ENCODE measurements at places on chromosomes 5 and 9.

GRCh38 chr9:127822108-127822507 is 19.4 kb downstream of the FPGS start:
- DNase-seq, result no peak

- DNase-seq, result no peak
Measured at GRCh38 chr5:126846744-126847455, 70.0 kb downstream of the LMNB1 start.

DNA sequence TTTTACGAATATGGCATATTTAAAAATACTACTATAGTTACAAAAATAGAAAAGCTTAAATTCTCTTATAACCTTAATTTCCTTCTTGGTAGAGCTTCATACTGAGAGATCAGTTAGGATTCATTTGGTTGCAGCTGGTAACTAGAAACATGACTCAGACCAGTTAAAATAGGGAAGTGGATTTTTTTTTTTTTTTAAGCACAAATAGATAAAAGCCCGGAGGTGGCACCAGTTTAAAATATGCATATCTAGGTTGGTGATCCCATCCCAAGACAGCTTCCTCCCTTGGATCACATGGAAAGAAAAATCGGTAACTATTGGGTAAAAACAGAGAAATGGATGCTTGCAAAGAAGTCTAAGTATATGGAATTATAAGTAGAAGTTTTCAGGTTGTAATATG is 1634.3 kb downstream of the MAT2B start:
- no peak for DNase-seq

DNA sequence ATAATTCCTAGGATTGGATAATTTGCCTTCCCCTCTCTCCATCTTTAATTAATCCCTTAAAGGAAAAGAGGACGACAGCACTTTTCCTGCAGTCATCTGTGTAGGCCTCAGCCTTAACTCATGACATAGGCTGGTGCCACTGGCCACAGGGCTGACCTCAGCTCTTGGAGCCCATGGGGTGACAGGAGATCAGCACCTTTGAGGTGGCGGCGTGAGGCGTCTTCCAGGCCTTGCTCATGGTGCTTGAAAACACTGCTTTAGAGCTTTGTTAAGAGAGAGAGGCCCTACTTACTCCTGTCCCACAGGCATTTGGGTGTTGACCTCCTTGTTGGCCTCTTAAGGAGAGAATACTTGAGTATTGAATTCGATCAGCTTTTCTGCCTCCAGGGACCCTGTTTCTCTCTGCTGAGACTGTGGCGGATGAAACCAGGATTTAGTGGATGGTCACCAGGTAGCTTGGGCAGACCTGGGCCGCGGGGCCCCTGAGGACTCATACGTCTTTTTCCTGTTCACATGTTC is 23.4 kb downstream of the TENT4A start:
- no peak for DNase-seq

DNA sequence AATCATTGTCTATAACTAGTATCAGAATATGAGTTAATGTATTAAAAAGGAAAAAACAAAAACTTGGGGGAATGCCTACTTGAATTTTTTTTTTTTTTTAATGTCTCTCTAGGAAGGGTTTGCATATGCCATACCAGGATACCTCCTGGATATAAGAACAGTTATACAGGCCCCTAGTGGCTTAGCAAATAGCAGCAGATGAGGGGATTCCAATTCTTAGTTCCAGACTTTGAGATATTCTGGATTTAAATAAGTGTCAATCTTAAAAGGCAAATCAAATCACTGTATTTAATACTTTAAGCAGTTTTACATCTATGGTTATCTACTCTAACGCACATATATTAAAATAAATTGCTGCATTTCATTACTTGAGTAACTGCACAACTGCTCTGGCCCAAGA is 1055.5 kb upstream of the DMAC1 start:
- DNase-seq, result no peak

GRCh38 chr5:159780246-159780645 is 136.0 kb upstream of the ADRA1B start:
- no peak for DNase-seq

- DNase-seq, result no peak
Measured at GRCh38 chr9:113313261-113313660, 10.1 kb upstream of the RNF183 start.

GRCh38 chr9:84620338-84620737 is 49.2 kb upstream of the NTRK2 start:
- no peak for DNase-seq

GRCh38 chr9:134049236-134049635 is 18.6 kb downstream of the BRD3 start:
- no peak for DNase-seq

DNA sequence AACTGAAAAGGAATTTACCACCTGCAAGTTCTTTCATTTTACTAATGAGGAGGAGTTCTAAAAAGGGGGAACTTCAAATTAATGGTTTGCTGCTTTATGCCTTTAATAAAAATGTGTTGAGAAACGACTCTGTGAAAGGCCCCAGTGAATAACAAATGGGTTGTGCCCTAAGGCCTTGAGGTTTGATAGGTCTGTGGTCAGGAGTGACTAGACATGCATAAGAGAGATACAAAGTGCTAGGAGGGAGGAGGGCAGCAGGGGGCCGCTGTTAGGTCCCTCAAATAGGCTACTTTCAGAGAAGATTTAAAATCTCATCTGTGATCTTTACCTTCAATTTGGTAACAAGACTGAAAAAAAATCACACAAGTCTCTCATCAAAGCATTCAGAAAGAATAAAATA is 58.3 kb downstream of the FAM81B start:
- DNase-seq, result no peak

DNA sequence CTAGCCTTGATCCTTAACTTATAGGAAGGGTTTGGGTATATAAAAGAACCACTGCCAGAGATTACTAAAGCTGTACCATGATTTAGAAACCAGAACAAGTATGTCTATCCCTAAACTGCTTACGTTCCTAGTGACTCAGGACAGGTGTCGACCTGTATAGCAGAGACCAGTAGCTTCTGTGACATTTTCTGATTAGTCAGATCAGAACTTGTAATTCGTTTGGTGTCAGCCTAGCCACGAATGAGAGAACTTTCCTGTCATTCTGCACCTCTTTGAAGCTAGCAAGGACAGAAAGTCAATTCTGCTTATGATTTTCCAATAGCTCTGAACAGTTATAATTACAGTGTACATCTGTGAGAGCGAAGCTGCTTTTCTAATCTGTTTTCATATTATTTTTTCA is 39.5 kb downstream of the PRKACG start:
- no peak for DNase-seq

GRCh38 chr5:43432486-43433375 is 20.5 kb upstream of the CCL28 start:
- no peak for DNase-seq

- no peak for DNase-seq
Measured at GRCh38 chr5:89759802-89760201, 649.8 kb downstream of the CETN3 start.

DNA sequence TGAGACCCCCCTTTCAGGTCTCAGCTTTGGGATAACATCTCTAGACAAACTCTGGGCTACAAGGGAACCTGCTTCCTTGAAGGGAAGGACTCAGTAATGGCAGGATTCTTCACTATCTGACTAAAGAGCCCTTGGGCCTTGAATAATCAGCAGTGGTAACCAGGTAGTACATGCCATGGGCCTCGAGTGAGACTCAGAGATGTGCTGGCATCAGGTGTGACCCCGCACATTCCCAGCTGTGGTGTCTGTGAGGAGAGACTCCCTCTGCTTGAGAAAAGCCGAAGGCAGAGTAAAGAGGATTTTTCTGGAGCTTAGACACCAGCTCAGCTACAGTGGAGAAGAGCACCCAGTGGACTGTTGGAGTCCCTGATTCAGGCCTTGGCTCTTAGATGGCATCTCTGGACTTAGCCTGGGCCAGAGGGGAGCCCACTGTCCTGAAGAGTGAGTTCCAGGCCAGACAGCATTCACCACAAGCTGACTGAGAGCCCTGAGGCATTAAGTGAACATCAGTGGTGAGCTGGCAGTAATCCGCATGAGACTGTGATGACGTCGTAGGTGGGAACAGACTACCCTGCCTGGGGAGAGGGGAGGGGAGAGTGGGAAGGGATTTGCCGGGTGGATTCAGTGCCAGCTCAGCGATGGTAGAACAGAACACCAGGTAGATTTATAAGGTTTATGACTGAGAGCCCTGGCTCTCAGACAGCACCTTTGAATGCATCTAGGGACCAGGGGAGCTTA is 5.3 kb upstream of the ZNF782 start:
- no peak for DNase-seq

- no peak for DNase-seq
Measured at GRCh38 chr9:122218071-122218934, 10.5 kb downstream of the LHX6 start.
